ENCODE measurements at places on chromosomes 13 and 19.
A peak's percentile ranks its signal among the peaks of the same experiment; 100 is the strongest.

DNA sequence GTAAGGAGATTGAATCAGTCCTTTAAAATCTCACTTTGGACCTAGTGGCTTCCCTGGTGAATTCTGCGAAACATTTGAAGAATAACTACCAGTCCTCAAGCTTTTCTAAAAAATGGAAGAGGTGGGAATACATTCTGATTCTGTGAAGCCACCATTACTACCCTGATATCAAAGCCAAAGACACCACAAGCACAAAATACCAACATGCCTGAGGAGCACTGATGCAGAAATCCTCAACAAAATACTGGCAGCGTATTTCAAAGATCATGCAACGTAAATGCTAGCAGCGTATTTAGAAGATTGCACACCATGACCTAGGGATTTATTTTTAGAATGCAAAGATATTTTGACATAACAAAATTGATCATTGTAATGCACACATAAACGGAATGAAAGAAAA lies 14.4 kb downstream of the ATP4B start:
- no peak for DNase-seq

DNA sequence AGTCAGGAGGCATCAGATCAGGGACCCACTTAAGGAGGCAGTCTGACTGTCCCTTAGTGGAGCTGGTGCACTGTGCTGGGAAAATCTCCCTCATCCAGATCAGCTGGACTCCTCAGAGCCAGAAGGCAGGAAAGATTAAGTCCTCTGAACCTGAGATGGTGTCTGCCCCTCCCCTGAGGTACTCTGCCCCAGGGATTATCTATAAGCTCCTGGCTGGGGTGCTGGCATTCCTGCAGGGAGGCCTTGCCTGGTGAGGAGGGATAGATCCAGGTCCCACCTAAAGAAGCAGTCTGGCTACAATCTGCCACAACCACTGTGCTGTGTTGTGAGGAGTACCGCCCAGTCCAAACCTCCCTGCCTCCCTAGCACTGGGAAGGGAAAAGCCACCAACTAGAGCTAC lies 81.2 kb downstream of the NHLRC3 start:
- DNase-seq, result no peak

DNA sequence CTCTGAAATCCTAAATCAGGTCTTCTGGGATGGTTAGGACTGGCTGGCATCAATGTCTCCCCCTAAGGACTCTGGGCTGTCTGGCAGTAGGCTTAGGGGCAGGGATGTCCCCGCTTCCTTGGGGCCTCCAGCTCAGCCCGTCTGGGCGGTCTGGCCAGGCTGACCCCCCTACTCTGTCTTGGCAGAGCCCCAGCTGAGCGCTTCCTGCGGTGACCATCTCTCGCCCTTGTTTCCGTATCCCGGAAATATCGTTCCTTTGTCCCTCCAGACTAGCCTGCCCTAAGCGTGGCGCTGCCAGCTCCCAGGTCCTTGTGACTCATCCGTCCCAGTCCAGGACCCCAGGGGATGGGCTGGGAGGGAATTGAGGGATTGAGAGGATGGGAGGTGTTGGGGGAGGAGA lies 11.3 kb downstream of the GTPBP3 start:
- no peak for DNase-seq

DNA sequence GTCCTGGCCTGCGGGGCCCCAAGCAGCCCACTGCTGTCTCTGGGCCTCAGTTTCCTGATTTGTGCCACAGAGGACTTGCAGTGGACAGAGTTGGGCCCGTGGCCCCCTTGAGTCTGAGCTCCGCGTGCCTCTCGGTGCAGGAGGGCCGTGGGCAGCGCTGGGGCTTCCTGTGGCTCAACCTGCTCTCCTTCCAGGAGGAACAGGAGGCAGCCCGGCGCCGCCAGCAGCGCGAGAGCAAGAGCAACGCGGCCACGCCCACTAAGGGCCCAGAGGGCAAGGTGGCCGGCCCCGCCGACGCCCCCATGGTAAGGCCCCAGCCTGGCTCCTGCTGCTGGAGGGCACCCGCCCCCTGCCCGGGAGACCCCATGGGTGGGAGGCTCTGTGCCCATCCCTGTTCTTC lies 25.9 kb downstream of the PLEKHJ1 start:
- DNase-seq, result no peak

GRCh38 chr19:53875602-53876325 lies 6.2 kb upstream of the PRKCG start:
- no peak for DNase-seq

DNA sequence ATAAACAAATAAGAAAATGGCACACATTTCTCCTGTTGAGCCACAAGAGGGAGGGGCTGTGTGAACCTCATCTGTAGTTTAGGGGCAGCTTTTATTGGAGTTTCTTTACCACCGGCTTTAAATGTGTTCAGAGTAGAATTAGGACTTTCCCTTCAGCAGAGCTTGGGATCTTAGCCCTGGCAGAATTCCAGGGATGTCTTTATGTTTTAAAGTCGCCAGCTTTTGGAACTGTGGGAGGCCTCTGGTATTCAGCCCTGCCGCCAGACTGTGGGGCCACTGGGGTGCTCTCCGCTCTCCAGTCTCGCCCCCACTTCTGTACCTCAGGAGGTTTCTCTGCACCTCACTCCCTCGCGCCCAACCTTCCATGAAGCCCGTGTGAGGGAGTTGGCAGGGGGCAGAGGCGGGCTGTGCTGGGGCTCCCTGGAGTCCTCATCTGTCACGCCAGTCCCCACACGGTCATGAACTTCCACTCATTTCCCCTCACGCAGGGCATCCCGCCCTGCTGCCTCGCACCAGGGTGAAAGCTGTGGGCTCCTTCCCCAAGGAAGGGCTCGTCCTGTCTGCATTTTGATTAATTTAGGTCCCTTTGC lies 31.5 kb downstream of the CCDC8 start:
- DNase-seq, result no peak

- no peak for DNase-seq
These were observed 14.3 kb downstream of the OLFM4 start for GRCh38 chr13:53042877-53043276.

GRCh38 chr13:111050539-111050879 lies 64.6 kb upstream of the ARHGEF7 start:
- no peak for DNase-seq

DNA sequence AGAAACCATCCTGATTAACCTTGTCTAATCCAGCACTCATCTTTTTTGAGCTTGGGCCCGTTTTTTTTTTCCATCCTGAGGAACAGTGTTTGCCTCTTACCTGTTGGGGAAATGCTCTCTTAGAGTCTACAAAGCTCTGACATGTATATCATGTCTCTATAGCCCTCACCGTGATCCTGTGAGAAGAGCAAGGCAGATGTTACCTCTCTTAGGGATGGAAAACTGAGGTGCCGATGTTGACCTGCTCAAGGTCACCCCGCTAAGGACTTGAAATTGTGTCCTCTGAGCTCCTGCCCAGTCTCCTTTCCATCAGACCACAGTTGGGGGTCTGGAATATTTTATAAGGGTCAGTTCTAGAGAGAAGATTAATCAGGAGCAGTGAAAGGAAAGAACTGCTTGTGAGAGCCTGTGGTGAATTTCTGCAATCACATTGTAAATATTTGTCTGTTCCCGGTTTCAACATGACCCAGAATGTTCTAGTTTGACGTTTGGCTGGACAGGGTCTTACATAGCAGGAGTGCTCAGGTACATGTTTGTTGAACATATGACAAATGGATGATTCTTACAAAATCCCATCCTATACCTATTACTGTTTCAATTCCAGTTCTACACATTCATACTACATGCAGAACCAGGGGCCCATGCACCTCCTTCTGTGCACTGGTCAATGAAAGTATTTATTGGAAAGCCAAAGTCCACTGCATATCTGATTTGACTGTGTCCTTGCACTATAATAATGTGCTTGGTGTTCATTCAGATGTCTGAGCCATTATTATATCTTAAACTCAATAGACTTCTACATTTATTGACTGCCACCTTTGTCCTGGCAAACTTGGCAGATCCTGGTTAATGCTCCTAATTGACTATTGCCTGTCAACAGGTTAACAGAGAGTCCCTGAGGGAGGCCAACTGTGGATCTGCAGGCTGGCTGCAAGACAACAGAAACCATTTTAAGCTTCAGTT lies 12.1 kb downstream of the SLC25A15 start:
- no peak for DNase-seq

DNA sequence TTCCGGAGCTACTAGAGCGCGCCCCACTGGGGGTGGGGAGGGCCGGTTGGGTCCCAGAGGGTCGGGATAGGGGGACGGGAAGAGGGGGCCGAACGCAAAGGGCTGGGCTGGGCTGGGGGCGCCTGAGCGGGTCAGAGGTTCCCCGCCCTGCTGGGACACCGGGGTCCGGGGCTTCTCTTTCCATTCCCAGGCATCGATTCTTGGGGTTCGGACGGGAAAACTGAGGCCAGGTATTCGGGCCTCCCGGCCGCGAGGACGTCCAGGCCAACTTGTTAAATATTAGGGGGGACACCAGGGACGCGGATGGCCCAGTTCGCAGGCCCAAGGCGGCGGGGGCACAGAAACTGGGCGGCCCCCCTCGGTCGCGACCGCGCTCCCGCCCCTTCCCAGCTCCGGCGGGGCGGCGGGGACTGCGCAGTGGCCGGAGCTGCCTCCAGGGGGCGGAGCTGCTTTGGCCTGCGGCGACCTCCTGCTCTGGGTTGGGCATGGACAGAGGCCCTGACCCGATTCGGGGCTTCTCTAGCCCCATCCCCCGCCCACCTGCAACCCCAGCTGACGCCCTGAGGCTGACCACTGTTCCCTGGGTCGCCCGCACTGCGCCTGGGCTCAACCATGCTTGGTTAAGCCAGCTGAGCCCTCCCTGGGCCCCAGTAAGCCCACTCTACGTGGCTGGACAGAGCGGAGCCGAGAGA lies 1.2 kb upstream of the KLF16 start:
- DNase-seq, result peak; percentile 41

DNA sequence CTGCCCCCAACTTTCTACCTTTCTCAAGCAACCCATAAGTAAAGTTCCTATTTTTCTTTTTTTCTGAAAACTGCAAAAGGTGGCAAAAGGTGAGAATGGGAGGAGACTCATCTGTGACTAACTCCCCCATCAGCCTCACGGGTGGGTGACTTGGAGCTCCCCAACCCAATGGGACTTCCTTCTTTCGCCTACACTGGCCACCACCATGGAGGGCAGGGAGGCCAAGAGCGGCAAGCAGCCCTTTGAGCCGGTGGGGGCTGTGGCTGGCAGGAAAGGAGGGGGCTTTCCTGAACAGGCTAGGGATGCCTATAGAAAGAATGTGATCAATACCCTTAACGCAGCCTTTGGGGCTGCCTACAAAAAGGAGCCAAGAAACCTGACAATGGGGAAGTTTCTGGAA lies 16.5 kb downstream of the IRS2 start:
- DNase-seq, result no peak

DNA sequence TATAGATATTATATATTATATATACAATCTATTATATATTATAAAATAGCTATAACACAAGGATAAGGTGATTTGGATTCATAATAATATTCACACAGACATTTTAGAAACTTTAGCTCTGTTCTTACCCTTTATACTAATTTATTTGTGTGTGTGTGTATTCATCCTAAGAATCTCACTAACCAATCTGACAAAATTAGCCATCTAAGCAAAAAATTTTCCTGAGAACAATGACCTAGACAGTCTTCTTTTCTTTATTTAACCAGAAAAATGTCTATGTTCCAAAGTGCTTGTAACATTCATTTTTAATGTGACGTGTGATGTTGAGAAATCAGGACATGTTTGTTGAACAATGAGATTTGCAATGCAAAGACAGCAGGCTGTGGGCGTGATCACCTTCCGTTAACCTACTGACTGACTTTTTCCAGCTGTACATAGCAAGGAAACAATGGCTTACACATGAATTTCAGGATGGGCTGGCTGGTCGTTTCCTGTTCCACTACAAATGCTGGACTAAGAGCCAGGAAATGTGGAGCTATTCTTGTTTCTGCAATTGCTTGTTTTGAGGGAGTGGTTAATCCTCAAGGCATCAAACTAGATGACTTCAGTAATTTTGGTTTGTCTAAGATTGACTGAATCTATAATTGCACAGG lies 634.6 kb upstream of the ARGLU1 start:
- DNase-seq, result no peak

DNA sequence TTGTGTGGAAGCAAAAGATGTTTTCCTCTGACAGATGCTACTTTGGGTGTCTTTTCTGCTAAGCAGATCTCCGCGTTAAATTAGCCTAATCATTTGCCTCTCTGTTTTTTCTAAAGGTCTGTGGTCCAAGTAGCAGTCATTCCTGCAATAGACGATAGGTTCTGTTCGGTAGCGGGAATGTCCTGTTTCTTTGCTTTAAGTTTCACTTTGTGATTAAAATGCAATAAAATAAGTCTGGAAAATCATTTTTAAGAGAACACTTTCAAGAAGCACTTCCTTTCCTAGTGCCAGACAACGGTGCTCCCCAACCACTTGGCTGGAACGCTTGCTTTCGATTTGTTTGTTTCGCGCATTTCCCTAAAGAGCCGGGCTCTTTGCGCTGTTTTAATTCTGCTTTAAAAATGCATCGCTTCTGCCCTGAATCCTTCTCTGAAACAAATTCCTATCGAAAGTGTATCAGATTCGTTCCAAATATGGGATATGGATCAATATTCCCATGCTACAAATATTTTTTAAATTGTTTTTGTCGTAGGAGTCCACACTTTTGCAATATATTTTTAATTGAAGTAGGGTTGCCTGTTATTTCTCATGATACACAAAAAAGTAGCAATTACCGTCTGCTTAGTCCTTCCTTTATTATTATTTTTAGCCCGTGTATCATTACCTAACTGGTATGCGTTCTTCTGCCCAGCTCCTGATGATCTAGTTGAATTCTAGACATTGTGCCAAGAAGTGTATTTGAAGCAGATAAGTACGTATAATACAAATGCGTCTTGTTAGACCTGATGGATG lies 14.2 kb downstream of the ZIC2 start:
- no peak for DNase-seq

GRCh38 chr13:31046711-31047279 lies 114.3 kb downstream of the TEX26 start:
- peak; percentile 68 for DNase-seq

DNA sequence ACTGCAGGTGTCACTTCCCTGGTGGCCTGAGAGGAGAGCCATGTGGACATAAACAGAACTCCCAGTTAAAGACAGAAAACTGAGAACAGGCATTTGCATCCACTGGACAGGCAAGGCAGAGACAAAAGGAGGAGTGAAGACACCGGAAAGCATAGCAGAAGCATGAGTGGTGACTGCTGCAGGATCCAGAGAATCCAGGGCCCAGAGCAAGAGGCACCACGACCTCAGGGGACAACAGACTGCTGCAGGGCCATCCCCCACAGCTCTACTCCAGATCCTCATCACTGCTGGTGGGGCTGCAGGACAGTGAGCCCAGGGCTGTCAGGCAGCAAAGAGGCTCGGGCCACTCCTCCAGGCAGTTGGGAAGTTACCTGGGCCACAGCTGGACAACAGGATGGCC lies 14.5 kb upstream of the ISYNA1 start:
- DNase-seq, result no peak

GRCh38 chr13:77351315-77351714 lies 24.4 kb upstream of the MYCBP2 start:
- no peak for DNase-seq

- peak; percentile 60 for DNase-seq
These were observed 10.0 kb downstream of the ATP7B start for GRCh38 chr13:52001120-52001731.

DNA sequence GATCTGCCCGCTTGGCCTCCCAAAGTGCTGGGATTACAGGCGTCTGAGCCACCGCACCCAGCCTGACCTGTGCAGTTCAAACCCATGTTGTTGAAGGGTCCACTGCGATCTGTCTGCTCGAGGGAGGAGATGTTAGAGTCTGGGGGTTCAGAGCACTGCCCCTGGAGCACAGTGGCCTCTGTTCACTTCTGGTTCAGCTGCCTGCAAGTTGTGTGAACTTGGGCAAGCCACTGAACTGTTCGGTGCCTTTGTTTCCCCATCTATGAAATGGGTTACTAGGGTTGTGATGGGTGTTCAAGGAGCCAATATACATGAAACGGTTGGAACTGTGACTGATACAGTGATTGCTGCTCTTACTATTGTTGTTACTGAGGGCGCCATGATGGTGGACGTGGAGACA lies 1.7 kb downstream of the PLIN5 start:
- DNase-seq, result no peak
